ENCODE measurements at places on chromosomes 3 and 15.

GRCh38 chr3:108088697-108089096 is 2.1 kb downstream of the CD47 start:
- no peak for DNase-seq

- no peak for DNase-seq
These were observed 18.9 kb upstream of the ANO10 start for GRCh38 chr3:43640681-43641080.

DNA sequence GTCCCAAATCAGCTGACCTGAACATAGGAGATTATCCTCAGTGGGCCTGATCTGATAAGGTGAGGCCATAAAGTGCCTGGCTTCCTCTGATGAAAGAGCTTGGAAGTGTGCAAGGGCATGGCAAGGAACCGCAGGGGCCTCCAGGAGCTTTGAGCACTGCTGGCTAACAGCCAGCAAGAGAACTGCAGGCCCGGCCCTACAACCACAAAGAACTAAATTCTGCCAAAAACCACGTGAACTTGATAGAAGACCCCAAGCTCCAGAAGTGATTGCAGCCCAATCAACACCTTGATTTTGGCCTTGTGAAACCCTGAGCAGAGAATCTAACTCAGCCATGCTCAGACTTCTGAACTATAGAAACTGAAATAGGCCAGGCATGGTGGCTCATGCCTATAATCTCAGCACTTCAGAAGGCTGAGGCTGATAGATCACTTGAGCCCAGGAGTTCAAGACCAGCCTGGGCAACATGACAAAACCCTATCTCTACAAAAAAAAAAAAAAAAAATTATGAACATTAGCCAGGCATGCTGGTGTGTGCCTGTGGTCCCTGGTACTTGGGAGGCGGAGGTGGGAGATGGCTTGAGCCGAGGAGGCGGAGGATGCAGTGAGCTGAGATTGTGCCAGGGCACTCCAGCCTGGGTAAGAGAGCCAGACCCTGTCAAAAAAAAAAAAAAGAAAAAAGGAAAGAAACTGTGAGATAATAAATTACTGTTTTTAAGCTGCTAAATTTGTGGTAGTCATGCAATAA is 7.7 kb upstream of the DIS3L start:
- DNase-seq = no peak

GRCh38 chr3:79172241-79172640 is 595.6 kb downstream of the ROBO1 start:
- no peak for DNase-seq

- DNase-seq = no peak
These were observed 83.4 kb upstream of the MEX3B start for GRCh38 chr15:82129149-82129692.

- DNase-seq = no peak
These were observed 473.4 kb downstream of the AGBL1 start for GRCh38 chr15:86553108-86553507.

GRCh38 chr15:94231723-94232468 is 535 bp downstream of the MCTP2 start:
- no peak for DNase-seq
